ENCODE measurements at places on chromosomes 12 and 14. TPM values are rescaled to one million over a fixed set of nuclear protein-coding genes. Genes with fewer than 3 reads are reported as not detected.

Gene ANO4
- total RNA-seq, result 1.0 TPM

Gene REP15
- total RNA-seq, result 0.64 TPM

Gene HOXC12
- not detected for total RNA-seq

Gene NOC4L
- total RNA-seq, result 14.3 TPM

Gene DACT1
- 5.1 TPM for total RNA-seq

Gene AACS
- 79.0 TPM for total RNA-seq

Gene RHEBL1
- not detected for total RNA-seq

Gene LMNTD1
- total RNA-seq, result not detected

Gene AVPR1A
- 7.5 TPM for total RNA-seq

Gene DHH
- total RNA-seq, result 1.6 TPM

Gene PRPH
- total RNA-seq, result not detected

Gene KRT82
- not detected for total RNA-seq

Gene COX8C
- total RNA-seq, result not detected

Gene NOVA1
- 58.9 TPM for total RNA-seq

Gene GALNT9
- total RNA-seq, result not detected

Gene ADCY4
- total RNA-seq, result 27.7 TPM

Gene PDZRN4
- 53.4 TPM for total RNA-seq

Gene GLT8D2
- 16.1 TPM for total RNA-seq

Gene CCDC177
- not detected for total RNA-seq

Gene HCAR3
- 4.8 TPM for total RNA-seq

Gene POTEM
- total RNA-seq, result not detected

Gene LRTM2
- not detected for total RNA-seq

Gene TGM1
- 0.32 TPM for total RNA-seq

Gene TAC3
- total RNA-seq, result not detected

Gene MLXIP
- total RNA-seq, result 21.1 TPM

Gene UNC119B
- 19.2 TPM for total RNA-seq

Gene TEX52
- total RNA-seq, result not detected

Gene PIANP
- not detected for total RNA-seq

Gene CD4
- 29.0 TPM for total RNA-seq

Gene ATXN7L3B
- 22.3 TPM for total RNA-seq

Gene RASAL1
- not detected for total RNA-seq

Gene CLEC14A
- 24.8 TPM for total RNA-seq

Gene CLEC1B
- not detected for total RNA-seq

Gene GLIPR1L1
- total RNA-seq, result not detected

Gene MYO1H
- total RNA-seq, result under 0.01 TPM

Gene ACOT6
- total RNA-seq, result 0.16 TPM

Gene TCL1B
- total RNA-seq, result not detected

Gene KRT86
- 0.66 TPM for total RNA-seq

Gene LBHD2
- not detected for total RNA-seq

Gene TTC9
- 3.9 TPM for total RNA-seq

Gene PLA2G1B
- total RNA-seq, result not detected

Gene CLEC4C
- not detected for total RNA-seq

Gene SLC24A4
- total RNA-seq, result not detected

Gene TAS2R7
- total RNA-seq, result not detected

Gene FRMD6
- total RNA-seq, result 14.6 TPM

Gene FLVCR2
- 9.1 TPM for total RNA-seq

Gene HSPB8
- total RNA-seq, result 44.5 TPM

Gene RIC8B
- total RNA-seq, result 19.0 TPM
